ENCODE measurements at places on chromosomes 7 and 10.

- no peak for DNase-seq
Measured at GRCh38 chr7:129903935-129904334, 48.8 kb downstream of the UBE2H start.

GRCh38 chr7:95376632-95377400 is 19.4 kb downstream of the PON3 start:
- no peak for DNase-seq

GRCh38 chr10:72037811-72038210 is 50.5 kb downstream of the SPOCK2 start:
- no peak for DNase-seq

- DNase-seq, result no peak
Measured at GRCh38 chr7:145902123-145902522, 214.5 kb upstream of the CNTNAP2 start.

- DNase-seq, result no peak
Measured at GRCh38 chr7:33558549-33559323, 346.6 kb upstream of the BMPER start.
